Hippocampal formation (tissue), 2 donors: ENCODE measurements at places on chromosomes 7 and 10.

- DNase-seq: no peak
Measured at GRCh38 chr7:99920149-99920548, 819 bp upstream of the TRIM4 start.

GRCh38 chr7:103134836-103135554, 13.9 kb downstream of the NAPEPLD start:
- DNase-seq: no peak

- no peak for DNase-seq
Measured at GRCh38 chr10:82340166-82340565, 465.2 kb downstream of the NRG3 start.

DNA sequence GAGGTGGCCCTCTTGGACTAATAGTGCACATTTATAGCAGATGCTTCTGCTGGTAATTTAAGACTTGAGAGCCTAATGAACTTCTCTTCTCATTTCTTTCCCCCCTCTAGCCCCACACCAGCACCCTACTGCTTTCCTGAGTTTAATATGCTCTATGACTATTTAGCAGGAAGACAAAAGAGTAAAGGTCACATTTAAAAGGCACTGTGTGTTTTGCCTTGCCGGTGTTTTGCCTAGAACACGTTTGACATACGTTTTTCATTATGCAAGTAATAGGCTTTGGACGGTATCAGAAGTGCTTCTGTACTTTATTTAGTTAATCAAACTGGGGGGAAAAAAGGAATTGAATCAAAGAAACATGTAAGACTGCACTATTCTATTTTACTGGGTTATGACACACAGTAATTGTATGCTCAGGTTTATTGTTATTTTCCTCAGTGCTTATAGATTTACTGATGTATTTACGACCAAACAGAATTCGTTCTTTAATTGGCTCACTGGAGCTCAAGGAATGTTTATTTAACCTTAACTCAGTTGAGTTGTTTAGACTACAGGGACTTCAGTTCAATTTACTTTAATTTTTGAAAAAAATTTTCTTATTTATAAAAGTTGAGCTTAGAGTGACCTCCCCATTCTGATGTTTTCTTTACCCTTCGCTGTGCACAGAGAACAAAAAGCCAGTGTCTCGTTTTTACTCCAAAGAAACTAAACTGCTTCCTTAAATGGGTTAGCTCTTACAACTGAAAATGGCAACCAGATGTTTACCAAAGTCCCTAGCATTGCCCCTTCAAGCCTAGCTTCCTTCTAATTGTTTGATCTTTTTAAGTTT, 35.4 kb downstream of the CPED1 start:
- no peak for DNase-seq

GRCh38 chr10:33660329-33660728, 325.9 kb upstream of the NRP1 start:
- DNase-seq: no peak

- no peak for DNase-seq
Measured at GRCh38 chr7:81604075-81604807, 165.6 kb downstream of the HGF start.

- no peak for DNase-seq
Measured at GRCh38 chr7:129405527-129405926, 28.7 kb upstream of the STRIP2 start.

GRCh38 chr10:56679578-56679977, 318.5 kb upstream of the ZWINT start:
- DNase-seq: no peak

GRCh38 chr10:112631501-112632400, 184.7 kb downstream of the VTI1A start:
- no peak for DNase-seq

GRCh38 chr10:111082102-111082975, 5.5 kb downstream of the ADRA2A start:
- no peak for DNase-seq

GRCh38 chr7:45391618-45392451, 182.3 kb upstream of the ADCY1 start:
- no peak for DNase-seq
